ENCODE measurements at places on chromosomes 3 and 15.

- DNase-seq, result no peak
Measured at GRCh38 chr15:83207660-83208366, at the start of gene HDGFL3. HDGFL3 (minus strand) TSS chr15:83207823; CDS start chr15:83207414, 409 bp downstream.

GRCh38 chr15:27885201-27885600, 213.9 kb downstream of the OCA2 start:
- DNase-seq, result no peak

GRCh38 chr3:75140904-75141615, 523.1 kb upstream of the FRG2C start:
- no peak for DNase-seq

DNA sequence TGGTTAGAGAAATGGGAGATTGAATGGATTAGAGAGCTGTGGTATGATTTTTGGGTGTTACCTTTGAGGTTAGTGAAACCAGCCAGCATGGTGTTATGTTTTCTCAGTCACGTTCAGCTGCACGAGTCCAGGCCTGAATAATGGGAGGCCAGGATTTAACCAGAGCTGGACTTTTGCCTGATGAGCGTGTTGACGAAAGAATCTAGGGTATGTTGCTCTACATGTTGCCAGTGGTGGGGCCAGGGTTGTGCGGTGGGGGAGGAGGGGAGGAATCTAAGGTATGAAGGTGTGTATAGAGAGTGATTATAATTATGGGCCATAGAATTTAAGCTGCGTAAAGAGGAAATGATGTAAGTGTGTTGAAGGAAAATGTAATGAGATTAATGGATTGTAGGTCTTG, 22.8 kb downstream of the MINDY2 start:
- no peak for DNase-seq

GRCh38 chr3:122628567-122628966, 51.1 kb downstream of the PARP15 start:
- DNase-seq, result no peak

GRCh38 chr15:43220991-43221403, at the start of gene EPB42:
EPB42 (minus strand) TSS chr15:43221018; CDS start chr15:43220825, 193 bp downstream.
- DNase-seq, result no peak

DNA sequence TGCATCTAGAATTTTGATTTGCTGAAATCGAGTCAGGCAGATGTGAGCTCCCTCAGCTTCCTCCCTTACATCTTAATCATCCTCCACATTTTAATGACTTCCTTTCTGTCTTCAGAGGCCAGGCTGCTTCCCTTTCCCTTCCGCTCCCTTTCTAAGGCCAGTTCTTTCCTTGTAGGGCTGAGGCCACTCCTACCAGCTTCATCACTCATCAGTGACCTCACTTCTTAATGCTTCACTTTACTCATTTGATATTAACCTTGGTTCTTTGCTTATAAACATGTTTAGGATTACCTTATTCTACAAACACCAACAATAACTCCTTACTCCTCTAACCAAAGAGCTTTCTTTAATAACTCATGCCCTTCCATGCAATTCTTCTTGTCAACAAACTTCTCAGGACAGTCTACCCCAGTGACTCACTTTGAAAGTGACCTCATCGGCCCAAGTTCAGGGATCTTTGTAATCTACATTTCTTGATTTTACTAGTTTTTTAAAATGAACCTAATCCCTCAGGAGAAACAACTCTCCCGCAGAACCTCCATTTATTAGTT, 23.9 kb downstream of the ILDR1 start:
- no peak for DNase-seq

GRCh38 chr3:59321881-59322540, 272.2 kb upstream of the CFAP20DC start:
- no peak for DNase-seq

DNA sequence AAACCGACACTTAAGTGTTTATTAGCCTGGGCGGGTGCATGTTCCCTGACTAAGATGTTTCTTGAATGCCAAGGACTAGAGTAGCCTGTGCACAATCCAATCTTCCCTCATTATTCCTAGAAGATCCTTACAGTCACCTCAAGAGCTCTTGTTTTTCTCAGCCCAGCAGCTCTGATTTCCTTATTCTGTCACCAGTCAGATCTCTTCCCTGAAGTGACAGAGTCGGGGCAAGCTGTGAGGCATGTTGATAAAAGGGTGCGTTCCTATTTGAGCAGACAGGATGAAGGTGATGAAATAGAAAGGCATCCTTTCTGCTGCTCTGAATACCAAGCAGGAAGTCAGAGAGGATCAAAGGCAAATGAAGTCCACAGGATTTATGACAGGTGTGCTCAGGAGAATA, 125.6 kb upstream of the MCTP2 start:
- DNase-seq, result no peak

GRCh38 chr15:43851251-43851650, 24.4 kb downstream of the WDR76 start:
- no peak for DNase-seq
